ENCODE measurements at places on chromosomes 2 and 18. TPM values are rescaled to one million over a fixed set of nuclear protein-coding genes. Genes with fewer than 3 reads are reported as not detected.

DNA sequence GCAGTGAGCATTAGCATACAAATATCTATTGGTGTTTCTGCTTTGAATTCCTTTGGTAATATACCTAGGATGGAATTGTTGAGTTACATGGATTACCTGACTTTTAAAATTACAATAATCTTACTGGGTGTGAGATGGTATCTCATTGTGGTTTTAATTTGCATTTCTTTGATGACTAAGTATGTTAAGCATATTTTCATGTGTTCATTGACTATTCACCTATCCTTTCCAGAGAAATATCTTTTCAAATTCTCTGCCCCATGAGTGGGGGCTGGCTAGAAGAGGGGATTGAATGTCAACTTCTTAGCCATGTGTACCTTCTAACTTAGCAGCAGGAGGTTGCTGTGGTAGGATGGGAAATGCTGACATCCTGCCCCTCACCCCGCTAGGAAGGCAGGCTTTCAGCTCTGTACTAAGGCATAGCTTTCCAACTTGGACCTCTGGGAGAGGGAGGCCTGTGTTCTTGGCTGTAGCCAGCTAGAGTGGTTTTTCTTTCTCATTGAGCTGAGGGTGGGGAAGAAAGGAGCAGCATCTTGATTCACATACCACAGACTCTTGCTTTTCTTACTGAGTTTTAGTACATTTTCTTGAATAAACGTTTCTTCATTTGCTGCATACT lies 63.3 kb upstream of the TTC27 start:
- DNase-seq = no peak

DNA sequence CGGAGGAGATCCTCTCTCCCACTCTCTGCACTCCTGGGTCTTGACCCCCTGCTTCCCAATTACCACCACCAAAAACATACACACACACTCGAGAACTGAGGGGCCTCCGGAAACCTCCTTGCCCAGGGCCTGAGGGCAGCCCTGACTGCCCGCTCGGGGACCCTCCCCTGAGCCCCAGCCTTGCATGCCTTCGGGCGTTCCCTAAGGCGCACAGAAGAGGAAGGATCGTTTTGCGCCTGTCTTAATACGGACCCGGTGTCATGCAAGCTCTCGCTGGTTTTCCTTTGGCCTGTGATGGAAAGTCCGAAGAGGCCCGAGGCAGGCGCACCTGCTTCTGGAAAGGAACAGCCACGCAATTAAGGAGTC lies 19.8 kb downstream of the POU3F3 start:
- DNase-seq = no peak

DNA sequence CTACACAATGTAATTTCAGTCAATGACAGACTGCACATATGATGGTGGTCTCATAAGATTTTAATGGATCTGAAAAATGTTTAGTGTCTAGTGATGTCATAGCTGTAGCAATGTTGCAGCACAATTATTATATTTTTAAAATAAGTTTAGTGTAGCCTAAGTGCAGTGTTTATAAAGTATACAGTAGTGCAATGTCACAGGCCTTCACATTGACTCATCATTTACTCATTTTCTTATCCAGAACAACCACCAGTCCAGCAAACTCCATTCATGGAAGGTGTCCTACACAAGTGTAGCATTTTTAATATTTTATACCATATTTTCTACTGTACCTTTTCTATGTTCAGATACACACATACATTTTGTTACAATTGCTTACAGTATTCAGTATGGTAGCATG lies 663.1 kb downstream of the ERBB4 start:
- no peak for DNase-seq

GRCh38 chr2:42913280-42913878 lies 121.0 kb upstream of the HAAO start:
- DNase-seq = no peak

- DNase-seq = no peak
Measured at GRCh38 chr18:37541517-37541916, 24.1 kb downstream of the CELF4 start.

DNA sequence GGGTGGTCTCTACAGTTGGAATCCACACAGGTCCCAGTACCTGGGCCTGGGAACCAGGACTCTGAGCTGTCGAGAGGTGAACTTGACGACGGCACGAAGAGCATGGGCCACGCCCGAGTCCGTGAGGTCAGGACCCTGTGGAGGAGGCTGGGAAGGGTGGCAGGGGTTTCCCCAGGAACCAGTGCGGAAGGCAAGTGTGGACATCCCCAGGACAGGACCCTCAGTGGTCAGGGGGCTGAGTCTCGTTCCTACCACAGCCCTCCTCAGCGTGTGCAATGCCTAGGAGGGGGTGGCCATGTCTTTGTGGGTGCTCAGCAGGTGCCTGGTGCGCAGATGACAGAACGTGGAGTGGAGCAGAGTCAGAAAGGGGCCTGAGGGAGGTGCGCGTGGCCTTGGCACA lies 335.6 kb upstream of the SALL3 start:
- no peak for DNase-seq

DNA sequence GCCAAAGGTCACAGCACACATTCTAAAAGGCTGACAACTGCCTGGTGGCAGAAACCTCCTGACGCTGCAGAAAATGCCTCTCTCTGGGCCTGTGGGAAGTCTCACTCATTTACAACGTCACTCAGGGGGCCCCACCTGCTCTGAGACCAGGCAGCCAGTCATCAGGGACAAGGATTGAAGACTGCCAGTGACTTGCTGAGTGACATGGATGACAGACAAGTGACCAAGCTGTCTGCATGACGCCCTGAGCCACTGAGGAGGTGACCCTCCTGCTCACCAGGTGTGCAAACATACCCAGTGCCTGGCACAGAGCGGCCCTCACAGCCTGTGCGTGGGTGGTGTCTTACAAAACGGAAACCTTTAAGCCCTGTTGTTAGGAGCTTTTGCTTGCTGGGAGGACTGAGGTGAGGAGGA lies 392.4 kb downstream of the TNS1 start:
- DNase-seq = no peak

GRCh38 chr18:79818036-79818435 lies 20.3 kb downstream of the KCNG2 start:
- DNase-seq = no peak

DNA sequence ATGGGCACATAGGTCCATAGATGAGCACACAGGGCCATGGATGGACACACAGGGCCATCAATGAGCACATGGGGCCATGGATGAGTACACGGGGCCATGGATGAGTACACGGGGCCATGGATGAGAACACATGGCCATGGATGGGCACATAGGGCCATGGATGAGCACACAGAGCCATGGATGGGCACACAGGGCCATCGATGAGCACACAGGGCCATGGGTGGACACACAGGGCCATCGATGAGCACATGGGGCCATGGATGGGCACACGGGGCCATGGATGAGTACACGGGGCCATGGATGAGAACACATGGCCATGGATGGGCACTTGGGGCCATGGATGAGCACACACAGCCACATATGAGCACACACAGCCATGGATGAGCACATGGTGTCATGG lies 192.6 kb upstream of the HDAC4 start:
- no peak for DNase-seq

DNA sequence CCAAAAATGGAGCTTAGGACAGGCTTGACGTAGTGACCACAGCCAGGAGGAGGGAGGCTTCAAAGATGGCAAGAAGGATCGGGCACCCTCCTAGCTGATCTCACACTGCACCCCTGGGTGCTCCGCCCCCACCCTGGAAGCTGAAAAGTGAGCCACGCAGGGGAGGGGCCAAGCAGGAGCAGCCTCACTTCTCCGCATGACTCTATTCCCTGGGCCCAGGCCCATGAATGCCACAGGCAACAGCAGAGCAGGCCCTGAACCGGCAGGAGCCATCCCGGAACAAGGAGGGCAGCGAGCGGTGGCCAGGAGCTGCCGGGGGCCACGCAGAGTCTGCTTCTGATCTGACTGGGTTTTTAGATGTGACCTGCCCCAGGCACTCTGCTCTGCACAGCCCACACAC lies 30.0 kb downstream of the BIN1 start:
- DNase-seq = no peak

GRCh38 chr2:95320986-95321767 lies 24.0 kb downstream of the KCNIP3 start:
- DNase-seq = no peak

- DNase-seq = no peak
Measured at GRCh38 chr2:77418537-77418936, 103.6 kb downstream of the LRRTM4 start.

DNA sequence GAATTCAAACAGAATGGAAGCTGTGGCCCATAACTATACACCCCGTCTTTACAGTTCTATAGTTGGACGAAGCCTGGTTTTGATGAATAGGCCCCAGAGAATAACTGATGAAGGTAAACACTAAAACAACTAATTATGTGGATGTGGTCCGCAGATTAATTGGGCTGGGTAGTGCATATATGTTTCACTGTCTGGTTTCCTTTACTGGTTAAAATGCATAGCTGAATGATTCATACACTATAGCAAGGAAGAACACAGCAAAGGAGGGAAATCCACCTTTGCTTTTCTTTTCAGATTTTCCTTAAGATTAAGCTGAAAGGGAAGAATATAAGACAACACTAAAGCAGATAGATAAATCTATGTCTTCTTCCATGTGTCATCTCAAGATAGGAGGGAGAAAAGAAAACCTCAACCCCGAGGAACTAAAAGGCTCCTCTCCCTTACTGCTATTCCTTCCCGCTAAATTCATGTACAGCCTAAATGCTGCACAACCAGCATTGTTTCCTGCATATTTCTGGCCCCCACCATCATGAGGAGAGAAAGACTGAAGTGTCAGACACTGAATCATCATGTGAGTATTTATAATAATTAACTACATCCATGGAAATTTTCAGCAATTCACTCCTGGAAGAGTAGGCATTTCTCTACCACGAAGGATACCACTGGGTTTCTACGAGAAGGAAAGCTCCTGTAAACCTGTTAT lies 297.1 kb upstream of the CCDC68 start:
- no peak for DNase-seq

- DNase-seq = no peak
Measured at GRCh38 chr2:143258126-143258892, 129.1 kb downstream of the ARHGAP15 start.

DNA sequence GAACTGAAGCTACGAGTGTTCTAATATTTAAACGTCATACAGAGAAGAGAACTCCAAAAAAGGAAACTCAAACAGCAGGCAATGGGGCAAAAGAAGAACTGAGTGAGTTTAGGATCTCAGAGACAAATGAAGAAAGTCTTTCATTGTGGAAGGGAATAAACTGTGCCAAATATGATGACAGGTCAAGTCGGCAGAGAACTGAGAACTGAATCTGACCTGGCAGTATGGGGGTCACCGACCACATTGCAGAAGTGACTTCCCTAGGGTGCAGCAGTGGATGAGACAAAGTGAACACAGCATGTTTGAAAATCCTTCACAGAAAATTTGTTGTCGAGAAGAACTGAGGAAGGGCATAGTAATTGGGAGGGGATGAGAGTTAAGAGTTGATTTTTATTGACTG lies 55.9 kb downstream of the TTC21B start:
- no peak for DNase-seq

- no peak for DNase-seq
Measured at GRCh38 chr2:234476766-234477165, 20.1 kb downstream of the ARL4C start.

GRCh38 chr18:77049938-77050337 lies 82.6 kb downstream of the MBP start:
- peak; percentile 78 for DNase-seq

DNA sequence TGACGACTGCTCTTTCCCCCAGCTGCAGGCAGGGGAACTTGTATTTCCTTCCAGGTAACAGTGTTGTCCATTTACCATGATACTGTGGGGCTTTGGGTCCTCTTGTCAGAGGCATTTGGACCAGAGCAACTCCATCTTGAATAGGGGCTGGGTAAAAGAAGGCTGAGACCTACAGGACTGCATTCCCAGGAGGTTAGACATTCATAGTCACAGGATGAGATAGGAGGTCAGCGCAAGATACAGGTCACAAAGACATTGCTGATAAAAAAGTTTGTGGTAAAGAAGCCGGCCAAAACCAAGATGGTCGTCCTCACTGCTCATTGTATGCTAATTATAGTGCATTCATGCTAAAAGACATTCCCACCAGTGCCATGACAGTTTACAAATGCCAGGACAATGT lies 249.5 kb downstream of the SLC4A3 start:
- DNase-seq = no peak

DNA sequence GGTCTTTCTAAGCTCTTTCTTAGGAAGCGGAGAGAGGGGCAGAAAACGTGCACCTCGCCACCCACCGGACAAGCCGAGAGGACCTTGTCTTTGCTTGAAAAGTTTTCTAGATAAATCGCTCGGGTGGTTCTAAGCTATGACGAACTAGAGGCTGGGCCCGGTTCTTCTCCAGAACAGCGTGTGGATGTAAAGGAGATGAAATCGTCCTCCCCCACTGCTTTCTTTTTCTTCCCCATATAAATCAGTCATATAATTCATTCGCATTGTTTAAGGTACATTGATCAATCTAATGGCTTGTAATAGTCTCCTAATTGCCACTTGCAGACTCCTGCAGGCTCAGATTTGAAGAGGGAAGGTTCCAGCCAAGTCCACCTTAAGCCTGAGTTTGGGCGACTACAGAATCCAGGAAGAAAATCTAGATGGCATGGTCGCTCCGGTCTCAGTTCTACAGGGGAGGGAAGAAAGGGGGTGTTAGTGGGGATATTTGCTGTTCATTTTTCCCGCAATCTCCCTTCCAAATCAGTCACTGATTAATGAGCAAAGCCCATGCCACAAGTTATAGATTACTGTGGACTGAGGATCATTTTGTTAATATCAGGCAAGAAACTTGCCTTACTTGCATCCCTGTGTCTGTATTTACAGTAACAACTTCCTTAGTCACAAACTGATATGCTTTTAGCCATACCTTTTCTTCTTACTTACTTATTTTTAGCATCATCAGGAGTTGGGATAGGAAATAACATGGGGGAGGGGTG lies 5.6 kb upstream of the SP9 start:
- no peak for DNase-seq

GRCh38 chr2:220318508-220318907 lies 691.1 kb downstream of the SLC4A3 start:
- no peak for DNase-seq

The ANO7 gene
- 0.83 TPM for polyA plus RNA-seq

The C1QL2 gene
- polyA plus RNA-seq = not detected

The VWC2L gene
- polyA plus RNA-seq = not detected

The PIEZO2 gene
- 31.0 TPM for polyA plus RNA-seq

The SIX3 gene
- not detected for polyA plus RNA-seq

The BMP10 gene
- polyA plus RNA-seq = not detected

The CNTNAP5 gene
- 0.03 TPM for polyA plus RNA-seq

The CXCR1 gene
- not detected for polyA plus RNA-seq
